T-helper 17 cell (primary cell): ENCODE measurements at places on chromosomes 6 and 20. TPM values are rescaled to one million over a fixed set of nuclear protein-coding genes. Genes with fewer than 3 reads are reported as not detected.

DNA sequence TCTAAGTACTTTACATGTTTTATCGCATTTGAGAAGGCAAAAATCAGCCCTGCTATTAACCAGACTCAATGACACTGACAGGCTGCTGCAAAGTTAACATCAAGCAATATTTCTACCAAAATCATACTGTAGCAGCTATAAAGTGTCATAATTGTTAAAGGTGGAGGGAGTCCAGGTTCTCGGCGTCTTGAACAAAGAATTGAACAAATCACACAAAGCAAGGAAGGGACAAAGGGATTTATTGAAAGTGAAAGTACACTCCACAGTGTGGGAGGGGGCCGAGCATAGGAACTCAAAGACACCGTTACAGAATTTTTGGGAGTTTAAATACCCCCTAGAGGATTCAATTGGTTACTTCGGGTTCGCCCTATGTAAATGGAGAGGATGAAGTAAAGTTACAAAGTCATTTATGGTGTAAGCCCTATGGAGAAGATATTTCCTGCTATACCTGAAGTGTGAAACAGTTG lies 12.9 kb upstream of the ZNF391 start:
- no peaks in the 10 kb centered on the region for H3K36me3 ChIP-seq
- peaks cover 8% of the 10 kb centered on the region for H3K27me3 ChIP-seq
- peak overlapping the region; percentile 67 for H3K27ac ChIP-seq
- peak overlapping the region; percentile 91 for H3K4me3 ChIP-seq
- H3K4me1 ChIP-seq, result peaks cover 19% of the 10 kb centered on the region

CD40 gene
- 0.68 TPM for total RNA-seq

- no peak for DNase-seq
- H3K27ac ChIP-seq, result no peak overlapping the region
- peaks cover 56% of the 10 kb centered on the region for H3K27me3 ChIP-seq
- H3K4me1 ChIP-seq, result no peaks in the 10 kb centered on the region
These were observed 472.6 kb upstream of the SULF2 start for GRCh38 chr20:48257833-48258232.

HTR1E gene
- not detected for total RNA-seq

GRCh38 chr6:68194846-68195478 lies 440.1 kb upstream of the ADGRB3 start:
- DNase-seq, result no peak
- H3K27me3 ChIP-seq, result no peaks in the 10 kb centered on the region
- no peak overlapping the region for H3K27ac ChIP-seq
- H3K36me3 ChIP-seq, result no peaks in the 10 kb centered on the region
- no peak overlapping the region for H3K4me3 ChIP-seq
- H3K4me1 ChIP-seq, result no peaks in the 10 kb centered on the region

POM121L2 gene
- total RNA-seq, result not detected

DNA sequence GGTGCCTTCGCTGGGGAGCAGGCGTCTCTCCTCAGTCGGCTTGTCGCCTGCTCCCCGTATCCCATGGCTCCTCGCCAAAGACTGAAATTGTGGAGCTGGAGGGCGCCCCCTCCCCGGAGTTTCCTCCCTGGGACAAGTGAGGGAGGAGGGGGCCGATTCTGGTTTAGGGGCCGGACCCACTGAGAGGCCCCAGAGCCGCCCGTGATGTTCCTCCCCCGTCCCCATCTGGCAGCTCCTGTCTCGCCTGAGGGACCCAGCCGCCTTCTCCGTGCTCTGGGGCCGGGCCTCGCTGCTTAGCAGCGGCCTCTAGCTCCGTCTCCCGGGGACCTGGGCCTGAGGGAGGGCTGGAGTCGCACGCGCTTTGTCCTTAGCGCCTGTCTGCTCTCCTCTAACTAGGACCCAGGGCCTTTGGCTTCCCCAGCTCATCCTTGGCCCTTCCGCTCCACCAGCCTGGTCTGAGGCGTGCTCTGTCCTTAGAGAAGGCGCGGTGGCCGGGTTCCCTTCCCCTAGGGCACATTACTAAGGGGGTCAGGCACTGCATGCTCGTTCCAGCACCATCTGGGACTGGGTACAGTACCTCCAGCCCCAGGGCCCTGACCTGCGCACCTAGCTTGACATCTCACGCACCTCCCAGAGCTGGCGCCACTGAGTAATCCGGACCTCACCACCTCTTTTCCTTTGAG lies 29.7 kb downstream of the SLC12A5 start:
- peaks cover 6% of the 10 kb centered on the region for H3K27me3 ChIP-seq
- H3K4me3 ChIP-seq, result peak overlapping the region; percentile 74
- H3K36me3 ChIP-seq, result peaks cover 12% of the 10 kb centered on the region
- no peak for DNase-seq

GRCh38 chr6:113997116-113997515 lies 26.2 kb upstream of the HDAC2 start:
- no peak for DNase-seq
- H3K4me1 ChIP-seq, result peaks cover 13% of the 10 kb centered on the region
- no peak overlapping the region for H3K27ac ChIP-seq
- no peak overlapping the region for H3K4me3 ChIP-seq
- H3K27me3 ChIP-seq, result peaks cover 23% of the 10 kb centered on the region

DNA sequence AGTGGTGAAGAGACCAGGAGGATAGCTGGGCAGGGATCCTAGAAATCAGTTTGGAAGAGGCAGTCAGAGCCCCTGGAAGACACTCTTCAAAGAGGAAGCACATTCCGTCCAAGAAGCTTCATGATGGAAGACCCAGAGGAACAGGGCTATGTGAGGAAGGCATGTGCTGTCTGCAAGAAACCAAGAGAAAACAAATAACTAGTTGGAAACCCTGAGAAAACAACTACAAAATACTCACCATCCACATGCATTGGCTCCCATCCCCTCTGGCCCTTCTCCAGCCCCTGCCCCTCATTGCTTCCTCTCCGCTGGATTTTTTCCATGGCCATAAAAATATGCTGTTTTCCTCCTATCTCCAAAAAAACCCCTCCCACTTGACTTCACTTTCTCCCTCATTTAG lies 40.9 kb upstream of the SMOC2 start:
- no peak for DNase-seq
- H3K36me3 ChIP-seq, result no peaks in the 10 kb centered on the region
- no peak overlapping the region for H3K27ac ChIP-seq
- H3K4me1 ChIP-seq, result no peaks in the 10 kb centered on the region
